ENCODE measurements at places on chromosomes 13 and 19.

DNA sequence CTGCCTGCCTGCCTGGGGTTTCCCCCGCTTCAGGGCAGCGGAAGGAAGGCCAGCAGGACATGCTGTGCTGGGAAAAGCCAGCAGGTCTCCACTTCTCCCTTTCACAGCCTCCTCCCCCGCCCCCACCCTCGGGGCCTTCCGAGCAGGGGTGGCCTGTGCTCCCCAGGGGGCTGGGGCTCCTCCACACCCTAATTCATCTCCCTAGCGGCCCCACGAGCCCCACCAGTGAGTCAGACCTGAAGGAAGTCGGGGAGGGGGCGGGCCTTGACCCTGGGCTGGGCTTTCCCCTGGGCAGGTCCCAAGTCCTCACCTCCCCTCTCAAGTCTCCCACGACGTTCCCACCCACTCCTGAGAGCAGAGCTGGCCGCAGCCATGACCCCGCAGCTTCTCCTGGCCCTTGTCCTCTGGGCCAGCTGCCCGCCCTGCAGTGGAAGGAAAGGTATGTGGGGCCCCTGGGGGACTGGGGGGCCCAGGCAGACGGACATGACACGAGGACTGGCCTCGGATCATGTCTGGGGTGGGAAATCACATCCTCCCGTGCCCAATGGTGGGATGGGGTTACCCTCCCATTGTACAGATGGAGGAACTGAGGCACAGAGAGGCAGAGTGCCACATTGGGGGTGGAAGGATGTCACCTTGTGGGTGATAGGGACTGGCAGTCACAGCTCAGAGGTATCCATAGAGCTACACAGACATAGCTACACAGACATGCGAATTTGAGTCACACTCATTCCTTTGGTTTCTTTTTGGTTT is at the start of gene EBI3:
EBI3 (plus strand) TSS at position 345 of the 753 bp plus-strand sequence; CDS start at position 373, 28 bp downstream.
- no peak for DNase-seq

GRCh38 chr13:49082653-49083536 is 107.2 kb downstream of the FNDC3A start:
- no peak for DNase-seq

GRCh38 chr19:9014803-9015202 is 4.6 kb upstream of the MUC16 start:
- no peak for DNase-seq

GRCh38 chr19:10796653-10797052 is 39.4 kb downstream of the TMED1 start:
- no peak for DNase-seq

DNA sequence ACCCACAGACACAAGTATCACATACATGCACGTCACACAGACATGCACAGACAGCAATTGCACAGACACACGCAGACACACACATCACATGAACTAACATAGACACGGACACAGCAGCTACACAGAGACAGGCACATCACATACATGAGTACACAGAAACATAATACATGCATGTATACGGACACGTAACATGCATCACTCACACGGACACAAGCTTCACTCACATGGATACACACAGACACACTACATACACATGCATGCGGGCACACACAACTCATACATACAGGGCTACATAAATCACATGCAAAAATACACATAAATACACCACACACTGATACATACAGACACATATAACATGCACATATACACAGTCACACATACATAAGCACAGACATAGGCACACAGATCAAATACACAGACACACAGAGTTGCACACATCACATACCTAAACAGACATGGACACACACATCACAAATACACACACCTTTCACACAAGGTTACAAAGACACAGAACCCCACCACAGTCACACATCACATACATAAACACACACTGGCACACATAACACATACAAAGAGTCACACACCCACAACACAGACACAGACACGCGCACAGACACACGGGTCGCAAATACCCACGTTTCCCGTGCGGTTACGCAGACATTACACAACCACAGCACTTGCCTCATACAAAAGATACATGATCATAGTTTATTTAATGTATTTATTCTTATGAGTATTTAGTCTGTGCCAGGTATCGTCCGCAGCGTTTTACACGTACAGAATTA is 1.1 kb upstream of the LMTK3 start:
- DNase-seq = no peak

DNA sequence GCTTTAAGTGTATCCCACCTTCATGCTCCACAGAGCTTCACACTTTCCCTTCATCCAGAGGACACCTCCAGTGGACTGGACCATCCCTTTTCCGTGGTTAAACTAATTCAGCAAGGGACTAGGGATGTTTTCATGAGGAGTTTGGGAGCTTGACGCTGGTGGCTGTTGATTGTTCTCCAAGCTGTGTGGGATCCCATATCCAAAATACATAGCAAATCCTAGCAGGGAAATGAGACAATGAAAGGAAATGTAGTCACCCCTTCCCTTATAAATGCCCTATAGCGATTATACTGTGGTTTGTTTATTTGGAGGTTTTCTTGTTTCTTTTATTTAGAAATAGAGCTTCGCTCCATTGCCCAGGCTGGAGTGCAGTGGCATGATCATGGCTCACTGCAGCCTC is 31.6 kb upstream of the DPRX start:
- DNase-seq = no peak

DNA sequence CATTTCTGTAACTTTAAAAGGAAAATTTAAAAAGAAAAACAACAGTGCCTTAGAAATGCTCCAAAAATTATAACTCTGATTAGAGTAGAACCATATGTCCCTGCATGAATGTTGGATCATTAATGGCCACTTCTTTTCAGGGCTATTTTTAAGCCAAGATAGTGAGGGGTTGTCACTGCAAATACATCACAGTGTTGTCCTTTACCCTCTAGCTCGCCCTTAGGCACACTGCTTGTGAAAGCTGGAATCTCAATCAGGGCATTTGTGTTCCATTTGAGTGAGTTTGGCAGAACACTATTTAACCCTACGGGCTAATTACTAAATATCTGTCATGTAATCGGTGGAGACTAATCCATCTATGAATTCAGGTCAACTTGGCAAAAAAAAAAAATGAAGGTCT is 212.2 kb downstream of the NHLRC3 start:
- DNase-seq = no peak

DNA sequence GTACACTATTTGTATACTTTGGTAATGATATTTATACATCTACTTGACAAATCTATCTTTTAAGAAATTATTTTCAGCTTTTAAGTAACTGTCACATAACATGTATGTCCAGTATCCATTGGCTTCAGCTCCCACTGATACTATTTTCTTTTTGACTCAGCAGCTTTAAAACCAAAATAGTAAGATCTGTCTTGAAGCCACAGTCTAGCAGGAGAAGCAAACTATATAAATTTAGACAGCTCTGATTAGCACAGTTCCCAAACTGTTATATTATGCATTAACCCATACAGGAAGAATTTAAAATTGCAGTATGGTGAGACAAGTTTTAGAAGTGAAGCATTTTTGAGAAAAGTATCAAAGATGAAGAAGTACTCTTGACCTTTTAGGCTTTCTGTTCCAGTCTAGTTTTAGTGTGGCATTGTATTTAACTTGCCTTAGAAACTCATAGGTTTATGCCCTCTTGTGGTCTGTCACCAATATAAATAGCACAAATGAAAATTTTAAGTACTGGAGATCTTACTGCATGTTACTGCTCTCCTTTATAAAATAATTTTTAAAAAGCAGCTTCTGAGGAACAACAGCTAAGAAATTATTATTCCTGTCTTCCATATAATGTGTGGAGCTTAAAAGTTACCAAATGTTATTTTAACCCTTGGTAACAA is 24.7 kb downstream of the URI1 start:
- no peak for DNase-seq
